ENCODE measurements at places on chromosomes 2 and 18.

DNA sequence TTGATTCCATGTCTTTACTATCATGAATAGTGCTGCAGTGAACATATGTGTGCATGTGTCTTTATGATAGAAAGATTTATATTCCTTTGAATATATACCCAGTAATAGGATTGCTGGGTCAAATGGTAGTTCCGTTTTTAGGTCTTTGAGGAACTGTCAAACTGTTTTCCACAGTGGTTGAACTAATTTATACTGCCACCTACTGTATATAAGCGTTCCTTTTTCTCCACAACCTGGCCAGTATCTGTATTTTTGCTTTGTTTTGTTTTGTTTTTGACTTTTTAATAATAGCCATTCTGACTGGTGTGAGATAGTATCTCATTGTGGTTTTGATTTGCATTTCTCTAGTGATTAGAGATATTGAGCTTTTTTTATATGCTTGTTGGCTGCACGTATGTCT lies 641.6 kb downstream of the SUCLG1 start:
- DNase-seq: no peak

DNA sequence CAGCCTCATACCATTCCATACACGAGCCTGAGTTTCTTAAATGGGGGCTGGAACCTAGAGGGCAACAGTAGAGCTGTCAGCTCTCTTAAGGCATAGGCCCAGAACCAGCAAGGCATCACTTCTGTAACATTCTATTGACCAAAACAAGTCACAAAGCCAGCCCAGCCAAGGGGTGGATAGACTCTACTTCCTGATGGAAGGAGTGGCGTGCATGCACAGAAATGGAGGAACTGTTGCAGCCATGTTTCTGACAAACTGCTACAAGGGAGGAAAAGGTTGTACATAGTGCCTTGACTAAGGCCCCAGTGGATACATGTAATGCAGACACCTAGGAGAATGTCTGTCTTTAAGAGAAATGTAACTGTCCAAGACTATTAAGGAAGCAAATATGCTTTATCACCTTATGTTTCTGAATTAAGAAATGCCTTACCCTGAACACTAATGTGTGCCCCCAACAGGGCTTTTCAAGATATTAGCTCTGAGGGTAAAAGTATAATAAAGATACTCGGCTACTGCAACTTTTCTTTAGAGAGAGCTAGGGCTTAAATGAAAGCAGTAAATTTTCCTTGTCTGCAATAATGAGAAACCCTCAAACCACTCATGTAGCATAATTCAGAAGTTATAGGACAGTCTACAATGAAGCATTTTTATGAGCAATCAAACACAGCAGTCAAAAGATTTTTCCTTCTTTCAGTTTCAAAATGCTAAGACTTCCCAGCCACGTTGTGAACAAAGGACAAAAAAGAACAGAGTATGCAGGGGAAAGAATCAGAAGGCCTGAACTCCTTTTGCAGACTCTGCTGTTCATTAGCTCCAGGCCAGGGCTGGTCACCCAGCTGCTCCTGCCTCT lies 35.1 kb upstream of the CDC42EP3 start:
- DNase-seq: no peak

- DNase-seq: no peak
These were observed 49.1 kb downstream of the ARHGAP28 start for GRCh38 chr18:6778459-6779247.

DNA sequence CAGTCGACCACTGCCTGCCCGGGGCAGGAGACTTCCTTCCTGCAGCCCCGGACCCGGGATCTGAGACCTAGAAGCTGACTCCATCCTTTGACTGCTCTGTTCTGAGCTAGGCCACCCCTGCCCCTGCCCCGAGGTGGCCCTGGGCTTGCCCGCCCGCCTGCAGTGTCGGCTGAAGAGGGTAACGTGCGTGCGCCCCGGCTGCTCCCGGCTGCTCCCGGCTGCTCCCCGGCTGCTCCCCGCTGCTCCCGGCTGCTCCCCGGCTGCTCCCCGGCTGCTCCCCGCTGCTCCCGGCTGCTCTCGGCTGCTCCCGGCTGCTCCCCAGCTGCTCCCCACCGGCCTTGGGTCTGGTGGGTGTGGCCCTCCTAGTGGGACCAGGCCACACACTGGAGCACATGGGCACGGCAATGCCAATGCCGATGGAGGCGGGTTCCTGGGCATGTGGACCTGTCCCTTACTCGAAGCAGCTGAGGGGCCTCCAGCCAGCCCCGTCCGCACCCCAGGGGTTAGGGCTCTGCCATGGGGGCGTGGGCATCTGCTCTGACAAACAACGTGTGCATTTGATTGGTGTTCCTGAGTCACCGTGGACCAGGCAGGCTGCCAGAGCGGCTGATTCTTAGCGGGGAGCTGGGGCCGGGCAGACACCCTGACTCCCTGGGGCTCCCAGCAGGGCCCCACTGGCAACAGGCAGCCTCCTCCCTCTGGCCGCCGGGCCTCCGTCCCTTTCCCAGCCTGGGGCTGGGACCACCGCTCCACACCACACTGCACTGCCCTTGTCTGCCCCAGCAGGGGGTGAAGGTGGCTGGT lies 2.0 kb upstream of the GAL3ST2 start:
- DNase-seq: no peak

GRCh38 chr2:42809131-42809818 lies 16.9 kb upstream of the HAAO start:
- DNase-seq: no peak

DNA sequence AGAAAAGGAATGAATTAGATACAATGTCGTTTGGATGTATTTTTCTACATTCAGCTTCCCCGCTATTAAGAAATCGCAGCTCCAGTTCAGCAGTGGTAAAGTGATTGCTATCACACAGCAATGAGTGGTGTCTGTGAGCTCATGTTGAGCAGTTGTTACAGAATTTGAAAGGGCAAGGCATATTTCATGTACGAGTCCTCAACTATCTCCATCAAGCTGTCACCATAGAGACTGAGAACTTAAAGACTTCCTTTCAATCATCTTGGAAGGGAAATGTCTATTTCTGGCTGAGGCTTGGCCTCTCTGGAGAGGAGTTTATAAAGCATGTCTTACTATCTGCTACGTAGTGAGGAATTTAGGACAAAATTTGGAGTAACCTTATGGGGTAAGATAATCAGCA lies 24.4 kb upstream of the FAM117B start:
- no peak for DNase-seq

GRCh38 chr2:181575024-181575649 lies 81.8 kb downstream of the CERKL start:
- DNase-seq: no peak

DNA sequence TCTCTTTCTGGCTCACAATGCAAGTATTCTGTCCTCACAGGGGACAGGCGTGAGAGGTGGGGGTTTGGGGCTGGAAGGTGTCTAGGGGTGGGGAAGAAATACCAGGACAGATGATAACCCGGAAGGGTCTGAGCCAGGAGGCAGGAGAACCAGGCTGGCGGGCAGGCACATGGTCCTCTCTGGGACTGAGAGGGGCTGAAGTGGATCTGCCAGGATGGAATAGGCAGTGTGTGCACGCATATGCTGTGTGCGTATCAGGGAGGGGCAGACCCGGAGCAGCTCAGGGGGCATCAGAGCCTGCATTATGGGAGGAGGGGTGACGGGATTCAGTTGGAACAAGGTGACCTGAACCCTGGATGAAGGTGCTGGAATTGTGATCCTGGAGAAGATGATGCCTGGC lies 157.3 kb downstream of the DYSF start:
- DNase-seq: no peak

- no peak for DNase-seq
These were observed 2.7 kb downstream of the HRH4 start for GRCh38 chr18:24462838-24463775.

GRCh38 chr2:217614096-217614495 lies 388.7 kb downstream of the TNS1 start:
- DNase-seq: no peak

GRCh38 chr18:21040466-21040865 lies 71.1 kb downstream of the ROCK1 start:
- no peak for DNase-seq

- no peak for DNase-seq
These were observed 189.1 kb downstream of the TWIST2 start for GRCh38 chr2:239036819-239037558.

- DNase-seq: no peak
These were observed 10.7 kb downstream of the MRPL44 start for GRCh38 chr2:223967981-223968380.

- no peak for DNase-seq
These were observed 43.9 kb downstream of the TNS1 start for GRCh38 chr2:217958884-217959225.

DNA sequence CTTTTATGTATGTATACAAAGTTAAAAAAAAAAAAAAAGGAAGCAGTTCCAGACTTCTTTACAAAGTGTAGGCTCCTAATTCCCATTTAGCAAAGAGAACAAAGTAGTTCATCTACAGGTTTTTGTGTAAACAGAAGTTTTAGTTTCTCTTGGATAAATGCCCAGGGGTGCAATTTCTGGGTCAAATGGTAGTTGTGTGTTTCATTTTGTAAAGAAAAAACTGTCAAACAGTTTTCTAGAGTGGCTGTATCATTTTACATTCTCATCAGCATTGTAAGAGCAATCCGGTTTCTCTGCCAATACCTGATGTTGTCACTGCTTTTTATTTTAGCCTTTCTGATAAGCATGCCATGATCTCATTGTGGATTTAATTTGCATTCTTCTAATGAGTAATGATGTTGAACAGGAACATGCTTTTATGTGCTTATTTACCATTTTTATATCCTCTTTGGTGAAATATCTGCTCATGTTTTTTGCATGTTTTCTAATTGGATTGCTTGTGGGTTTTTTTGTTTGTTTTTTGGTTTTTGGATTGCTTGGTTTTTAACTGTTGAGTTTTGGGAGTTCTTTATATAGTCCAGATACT lies 16.6 kb upstream of the PSME4 start:
- peak; percentile 80 for DNase-seq

- DNase-seq: no peak
These were observed 1.5 kb downstream of the SOWAHC start for GRCh38 chr2:109615637-109616144.

GRCh38 chr2:68819556-68819955 lies 51.6 kb downstream of the BMP10 start:
- DNase-seq: no peak

GRCh38 chr2:211877061-211877460 lies 661.5 kb downstream of the ERBB4 start:
- no peak for DNase-seq

DNA sequence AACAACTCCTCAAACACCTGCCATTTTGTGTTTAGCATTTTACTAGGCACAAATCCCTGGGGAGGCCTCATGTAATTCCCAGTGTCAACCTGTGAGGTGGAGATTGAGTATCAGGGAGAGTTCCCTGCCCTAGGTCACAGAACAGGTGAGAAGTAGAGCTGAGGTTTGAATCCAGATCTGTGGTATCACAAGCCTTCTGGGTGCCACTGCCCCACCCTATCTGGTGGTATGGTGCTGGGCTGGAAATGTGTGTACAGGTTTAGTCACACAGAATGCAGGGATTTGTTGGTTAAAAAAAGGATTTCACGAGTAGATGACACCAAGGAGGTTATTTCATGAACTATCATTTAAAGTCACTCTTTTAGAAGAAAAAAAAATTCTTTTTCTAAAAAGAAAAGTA lies 35.7 kb upstream of the PKDCC start:
- no peak for DNase-seq

DNA sequence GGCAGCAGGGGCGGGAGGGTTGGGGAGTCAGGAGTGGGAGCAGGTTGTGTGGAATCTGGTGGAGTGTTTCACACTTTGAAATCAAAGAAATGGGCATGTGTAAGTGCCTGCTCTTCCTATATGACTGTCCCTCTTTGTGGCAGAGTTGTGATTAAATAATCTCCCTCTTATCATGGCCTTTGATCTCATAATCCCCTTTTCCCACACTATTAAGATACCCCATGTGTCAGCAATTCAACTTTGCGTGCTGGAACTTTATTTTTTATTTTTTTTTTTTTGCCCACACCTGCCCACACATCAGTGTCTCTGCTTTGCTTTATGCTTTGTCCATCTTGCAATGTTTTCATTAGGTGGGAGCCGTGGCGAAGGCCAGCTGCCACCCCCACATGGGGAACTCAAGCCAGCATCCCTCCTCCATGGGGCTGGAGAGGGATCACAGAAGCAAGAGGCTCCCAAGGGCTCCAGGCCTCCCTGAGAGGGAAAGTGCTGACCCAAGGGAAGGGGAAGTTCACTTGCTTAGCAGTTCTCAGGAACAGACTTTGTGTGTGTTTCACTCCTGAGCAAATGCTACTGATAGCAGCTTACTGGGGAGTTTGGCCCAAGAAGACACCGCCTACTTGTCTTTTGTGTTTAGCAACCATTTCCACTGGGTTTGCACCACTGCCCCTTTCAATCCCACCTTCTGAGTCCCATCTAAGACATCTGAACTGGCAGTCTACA lies 243.4 kb downstream of the BCL11A start:
- no peak for DNase-seq

DNA sequence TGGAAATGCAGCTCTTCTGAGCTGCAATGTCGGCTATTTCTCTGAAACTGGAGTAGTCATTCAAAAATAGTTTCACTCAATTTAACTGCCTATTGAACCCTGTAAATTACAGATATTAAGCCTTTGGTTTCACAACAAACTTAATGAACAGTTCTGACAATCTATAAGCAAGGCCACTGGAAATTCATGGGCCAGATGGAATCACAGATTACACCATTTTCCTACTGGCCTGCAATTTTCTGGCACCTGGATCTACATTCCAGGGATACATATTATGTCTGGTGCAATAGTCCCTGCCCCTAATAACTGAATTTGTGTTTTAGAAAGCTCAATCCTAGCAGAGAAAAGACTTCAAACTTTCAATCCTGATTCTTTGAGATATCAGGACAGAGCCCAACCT lies 551.7 kb downstream of the RNF144A start:
- DNase-seq: no peak

DNA sequence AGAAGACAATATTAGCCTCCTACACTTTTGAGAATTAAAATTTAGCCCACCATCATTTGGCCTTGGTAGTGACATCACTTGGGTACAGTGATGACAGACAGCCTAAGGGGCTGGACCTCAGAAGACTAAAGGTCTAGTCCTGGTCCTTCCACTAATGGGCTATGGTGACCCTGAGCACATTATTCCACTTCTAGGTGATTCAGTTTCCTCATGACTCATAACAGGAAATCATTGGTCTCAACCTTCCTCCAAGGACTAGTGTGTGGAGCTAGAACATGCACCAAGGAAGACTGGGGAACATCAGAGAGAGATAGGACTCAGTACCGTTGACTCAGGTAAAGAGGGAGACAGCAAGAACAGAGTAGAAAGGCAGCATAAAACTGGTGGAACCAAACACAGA lies 64.0 kb downstream of the TFCP2L1 start:
- no peak for DNase-seq

GRCh38 chr2:127170452-127171197 lies 49.5 kb downstream of the CYP27C1 start:
- DNase-seq: no peak

GRCh38 chr18:8142932-8143331 lies 466.3 kb upstream of the RAB12 start:
- DNase-seq: no peak

DNA sequence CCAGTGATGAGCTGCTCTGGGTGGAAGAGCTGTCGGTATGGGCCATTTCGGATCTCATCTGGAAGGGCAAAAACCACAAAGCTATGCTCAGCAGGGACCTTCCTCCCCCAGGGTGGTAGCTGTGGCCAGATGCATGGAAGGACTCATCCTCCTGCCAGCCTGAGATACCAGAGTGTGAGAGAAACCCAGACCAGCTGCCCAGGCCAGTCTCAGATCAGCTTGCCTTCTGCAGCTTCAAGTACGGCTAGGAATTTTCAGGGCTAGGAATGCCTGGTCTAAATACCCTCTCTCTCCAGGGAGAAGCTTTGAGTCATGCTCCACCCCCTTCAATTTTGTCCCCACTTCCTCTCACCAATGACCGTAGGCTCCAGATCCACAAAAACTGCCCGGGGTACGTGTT lies 1.4 kb upstream of the TUBA4B start:
- DNase-seq: no peak
